Stimulated activated CD4-positive, alpha-beta T cell treated with anti-CD3 and anti-CD28 coated beads, Interleukin-1b, Interleukin-23, amount 100 ng/mL, for 1 hour (primary cell): ENCODE measurements at places on chromosomes 11 and 22.

DNA sequence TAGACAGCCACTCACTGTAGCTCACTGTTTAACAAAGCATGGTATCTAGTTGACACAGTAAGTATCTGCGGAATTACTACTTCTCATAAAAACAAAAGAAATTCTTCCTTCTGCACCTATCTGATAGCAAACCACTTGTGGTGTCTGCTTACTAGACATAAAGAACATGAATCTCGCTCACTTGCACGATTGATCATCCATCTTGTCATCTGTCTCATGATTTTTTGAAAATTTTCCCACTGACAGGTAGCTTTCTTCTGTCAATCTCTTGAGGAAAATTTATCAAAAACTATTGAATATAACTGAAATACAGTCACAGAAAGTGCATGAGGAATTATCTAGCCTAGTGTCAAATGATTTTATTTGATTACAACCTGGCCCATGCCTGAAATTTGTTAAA is 291.6 kb upstream of the ANO3 start:
- DNase-seq: no peak

DNA sequence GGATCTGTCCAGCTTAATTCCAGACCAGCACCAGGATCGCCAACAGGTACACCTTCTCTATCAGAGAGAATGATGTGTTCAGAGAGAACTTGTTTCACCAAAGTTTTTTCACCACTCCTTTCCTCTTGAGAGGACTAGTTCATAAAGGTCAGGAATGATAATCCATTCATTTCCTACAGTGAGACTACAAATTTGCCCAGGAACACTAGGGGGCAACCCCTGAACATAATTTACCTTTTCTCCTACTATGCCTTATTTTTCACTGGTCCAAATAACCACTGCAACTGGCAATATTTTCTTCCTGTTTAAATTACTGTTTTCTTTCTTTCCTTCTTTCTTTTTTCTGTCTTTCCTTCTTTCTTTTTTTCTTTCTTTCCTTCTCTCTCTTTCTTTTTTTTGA is 22.5 kb downstream of the CAVIN3 start:
- DNase-seq: no peak

GRCh38 chr11:31259797-31260196 is 109.7 kb downstream of the DCDC1 start:
- no peak for DNase-seq

DNA sequence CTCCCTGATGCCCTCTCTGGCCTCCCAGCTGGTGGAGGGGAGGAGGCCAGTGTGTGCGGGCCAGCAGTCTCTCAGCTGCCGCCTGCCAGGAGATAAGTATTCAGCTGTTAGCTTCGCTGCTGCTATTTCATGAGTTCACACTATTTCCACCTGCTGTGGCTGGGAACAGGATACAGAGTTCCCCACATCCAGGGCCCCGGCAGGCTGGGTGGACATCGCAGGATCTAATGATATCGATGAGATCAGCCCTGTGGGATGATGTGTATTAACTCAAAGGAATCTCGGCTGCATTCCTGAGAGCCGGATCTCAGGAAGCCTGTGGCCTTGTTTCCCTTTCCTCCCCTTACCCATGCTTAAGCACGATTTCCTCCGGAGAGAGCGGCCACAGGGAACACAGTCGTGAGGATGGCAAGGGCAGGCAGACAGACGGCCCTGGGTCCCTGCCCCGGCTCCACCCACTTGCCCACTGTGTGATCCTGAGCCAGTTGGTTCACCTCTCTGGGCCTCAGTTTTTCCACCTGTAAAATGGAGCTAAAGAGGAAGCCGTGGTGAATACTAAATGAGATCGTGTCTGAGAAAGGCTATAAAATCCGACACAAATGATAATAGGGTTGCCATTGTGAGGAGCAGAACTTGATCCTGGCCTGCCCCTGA is 6.5 kb upstream of the PVALB start:
- DNase-seq: no peak

- no peak for DNase-seq
Measured at GRCh38 chr22:48578138-48579042, 1249.3 kb downstream of the BRD1 start.

DNA sequence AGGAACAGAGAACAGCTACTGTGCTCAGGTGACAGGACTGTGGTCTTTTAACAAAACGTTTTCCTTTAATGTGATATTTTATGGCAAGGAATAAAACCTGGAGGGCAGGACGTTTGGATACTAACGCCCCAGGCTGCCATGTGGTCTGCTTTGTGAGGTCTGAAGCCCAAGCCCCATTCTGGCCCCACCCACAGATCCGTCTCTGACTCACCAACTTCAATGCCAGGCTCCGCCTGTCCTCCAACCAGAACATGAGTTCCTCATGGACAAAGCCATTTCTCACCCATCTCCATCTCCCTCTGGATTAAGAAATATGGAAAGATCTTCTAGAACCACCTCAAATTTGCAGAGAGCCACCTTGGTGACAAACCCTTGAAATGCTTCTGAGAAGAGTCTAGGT is 148.8 kb downstream of the CRYBB2 start:
- DNase-seq: no peak

DNA sequence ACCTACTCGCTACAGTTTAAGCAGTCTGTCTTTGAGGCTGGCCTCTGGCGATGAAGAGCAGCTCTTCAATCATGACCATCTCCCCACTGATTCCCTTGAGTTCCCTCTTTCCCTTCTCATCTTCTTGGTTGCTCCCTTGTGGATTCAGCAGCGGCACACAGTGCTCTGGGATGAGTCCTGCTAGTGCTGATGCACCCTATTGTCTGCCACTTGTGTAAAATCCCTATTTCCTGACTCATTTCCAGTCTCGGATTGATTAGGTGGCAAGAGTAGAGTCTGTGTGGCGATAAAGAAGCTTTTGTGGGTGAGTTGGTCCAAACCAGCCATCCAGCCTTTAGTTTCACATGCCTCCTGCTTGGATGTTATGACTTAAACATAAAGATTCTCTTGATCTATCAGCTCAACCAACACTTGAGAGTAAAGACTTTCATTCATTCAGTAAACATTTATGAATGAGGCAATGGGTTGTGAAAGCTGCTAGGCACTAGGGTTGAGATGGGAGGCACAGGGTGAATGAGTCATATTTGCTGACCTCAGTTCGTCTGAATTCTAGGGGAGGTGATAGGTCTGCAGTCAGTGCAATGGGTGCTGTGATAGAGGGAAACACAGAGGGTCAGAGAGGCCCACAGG is 219.4 kb upstream of the RAG2 start:
- no peak for DNase-seq

DNA sequence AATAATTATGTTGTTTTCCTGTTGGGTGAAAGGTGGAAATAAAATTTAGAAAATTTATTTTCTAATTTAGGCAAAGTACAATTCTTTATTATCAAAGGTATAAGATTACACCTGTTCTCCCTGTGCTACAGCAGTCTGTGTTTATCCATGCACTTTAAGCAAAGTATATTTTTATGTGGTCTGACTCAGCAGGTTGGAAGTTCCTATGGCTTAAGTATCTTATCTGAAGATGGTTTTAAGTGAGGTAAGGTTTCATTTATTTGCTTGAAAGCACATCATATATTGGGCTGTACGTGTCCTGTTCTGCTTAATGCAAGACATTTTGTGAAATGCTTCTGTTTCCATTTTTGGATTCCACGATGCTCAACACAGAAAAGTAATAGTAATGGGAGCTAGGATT is 14.6 kb downstream of the PPME1 start:
- no peak for DNase-seq

- DNase-seq: no peak
Measured at GRCh38 chr22:25419247-25420113, 145.0 kb upstream of the GRK3 start.

DNA sequence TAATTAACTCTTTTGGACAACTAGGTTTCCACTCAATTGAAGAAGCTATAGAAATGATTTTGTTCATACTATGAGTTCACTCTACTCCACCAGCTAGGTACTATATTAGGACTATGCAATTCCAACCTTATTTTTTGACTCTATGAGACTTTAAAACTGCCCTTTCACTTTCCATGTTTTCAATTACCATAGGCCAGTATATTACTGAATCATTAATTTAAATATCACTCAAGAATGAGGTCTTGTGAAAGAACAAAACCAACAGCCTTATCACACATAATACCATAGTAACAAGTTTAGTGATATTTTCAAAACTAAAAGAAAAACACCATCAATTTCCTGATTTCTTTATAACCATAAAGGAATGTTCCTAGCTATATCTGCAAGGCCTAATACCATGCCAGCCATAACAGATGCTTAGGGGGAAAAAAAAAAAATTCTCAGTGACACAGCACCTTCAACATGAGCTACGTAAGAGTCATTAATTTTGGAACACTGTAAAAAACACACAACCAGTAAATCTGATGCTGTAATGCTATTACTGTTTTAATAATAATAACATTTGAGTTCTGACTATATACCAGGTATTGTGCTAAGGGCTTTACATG is 6.1 kb downstream of the DCUN1D5 start:
- DNase-seq: no peak

GRCh38 chr11:27410272-27410671 is 47.3 kb upstream of the CCDC34 start:
- DNase-seq: no peak

DNA sequence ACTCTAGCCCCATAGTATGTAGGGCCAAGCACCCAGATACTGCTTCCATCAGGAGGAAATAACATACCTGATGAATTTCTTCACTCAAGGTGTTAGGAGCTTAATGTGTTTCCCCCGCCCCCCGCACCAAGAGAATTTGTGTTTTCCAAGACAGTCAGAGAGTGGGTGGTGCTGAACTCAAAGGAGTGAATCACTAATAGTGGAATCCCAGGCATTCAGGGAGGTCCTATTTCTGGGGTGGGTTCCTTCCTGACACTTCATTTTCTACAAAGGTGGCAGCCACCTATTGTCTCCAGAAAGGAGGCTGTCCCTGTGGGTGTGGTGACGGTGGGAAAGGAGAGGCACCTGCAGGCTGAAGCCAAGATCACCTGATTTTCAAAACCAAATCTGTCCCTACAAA is 50.8 kb upstream of the ELF5 start:
- no peak for DNase-seq

DNA sequence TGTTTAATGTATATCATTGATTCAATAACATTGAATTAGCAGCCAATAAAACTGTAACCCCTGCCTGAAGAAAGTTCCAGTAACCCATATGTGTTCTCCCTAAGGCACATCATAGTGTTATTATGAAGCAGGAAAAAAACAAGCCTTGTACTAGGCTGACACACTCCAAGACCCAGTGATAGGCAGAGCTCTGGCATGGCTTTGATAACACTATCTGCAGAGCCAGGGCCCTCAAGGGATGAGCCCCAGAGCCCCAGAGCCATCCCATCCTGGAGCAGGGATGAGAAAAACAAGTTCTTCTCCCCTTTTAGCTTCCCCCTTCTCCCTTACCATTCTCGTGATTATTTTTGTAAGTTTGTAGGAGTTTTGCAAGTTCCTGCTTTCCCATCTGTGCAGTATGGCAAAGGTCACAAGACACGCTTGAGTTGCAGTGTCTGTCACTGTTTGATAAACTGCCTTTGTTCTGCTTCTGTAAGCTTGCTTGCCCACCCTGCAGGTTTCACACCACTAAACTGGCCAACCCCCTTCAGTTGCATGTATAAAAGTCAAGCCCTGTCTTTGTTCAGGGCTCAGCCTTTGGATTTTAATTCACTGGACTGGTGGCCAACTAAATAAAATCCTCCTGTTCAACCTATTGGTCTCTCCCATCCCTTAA is 22.3 kb upstream of the GUCY1A2 start:
- DNase-seq: no peak

DNA sequence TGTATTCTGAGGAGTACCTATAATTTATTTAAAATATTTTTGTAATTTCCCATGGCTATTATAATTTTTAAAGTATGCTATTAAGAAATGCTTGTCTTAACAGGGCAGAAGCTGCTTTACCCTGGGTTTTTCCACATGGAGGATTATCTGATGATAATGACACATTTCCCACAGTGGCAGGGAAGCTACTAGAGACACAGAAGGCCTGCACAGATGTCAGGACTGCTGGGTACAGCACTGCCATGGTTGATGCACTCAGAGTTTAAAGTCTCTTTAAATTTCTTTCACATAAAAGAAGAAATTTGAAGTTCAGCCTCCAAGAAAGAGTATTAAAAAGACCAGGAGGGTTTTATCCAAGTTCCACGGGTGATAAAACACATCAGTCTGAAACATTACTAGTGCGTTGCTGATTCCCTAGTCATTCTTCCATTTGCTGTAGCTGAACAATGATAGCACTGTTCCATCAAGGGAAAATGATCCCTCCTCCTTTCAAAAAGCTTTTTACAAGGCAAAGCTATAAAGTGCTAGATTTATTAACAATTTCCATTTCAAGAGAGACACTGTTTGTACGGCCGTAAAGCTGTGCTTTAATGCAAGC is 363.0 kb downstream of the CNTN5 start:
- no peak for DNase-seq

- no peak for DNase-seq
Measured at GRCh38 chr11:3840004-3840869, 522 bp downstream of the RHOG start.

DNA sequence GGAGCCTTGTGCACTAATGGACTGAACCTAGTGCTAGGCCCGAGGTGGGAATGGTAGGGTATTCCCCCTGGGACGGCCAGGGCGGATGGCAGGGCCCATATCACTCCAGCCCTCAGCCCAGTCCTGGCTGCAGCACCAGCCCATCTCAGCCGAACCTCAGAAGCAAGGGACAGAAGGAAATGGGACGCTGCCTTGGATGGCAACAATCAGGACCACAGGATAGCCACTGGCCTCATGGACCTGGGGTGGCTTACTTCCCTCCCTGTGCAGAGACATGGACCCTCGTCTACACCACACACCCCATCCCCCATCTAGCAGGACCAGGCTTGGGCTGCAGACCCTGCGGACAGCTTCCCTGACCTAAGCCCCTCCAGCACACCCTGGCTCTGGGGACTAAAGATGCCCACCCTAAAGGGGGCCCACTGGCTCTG is 24.1 kb downstream of the ARVCF start:
- DNase-seq: no peak

DNA sequence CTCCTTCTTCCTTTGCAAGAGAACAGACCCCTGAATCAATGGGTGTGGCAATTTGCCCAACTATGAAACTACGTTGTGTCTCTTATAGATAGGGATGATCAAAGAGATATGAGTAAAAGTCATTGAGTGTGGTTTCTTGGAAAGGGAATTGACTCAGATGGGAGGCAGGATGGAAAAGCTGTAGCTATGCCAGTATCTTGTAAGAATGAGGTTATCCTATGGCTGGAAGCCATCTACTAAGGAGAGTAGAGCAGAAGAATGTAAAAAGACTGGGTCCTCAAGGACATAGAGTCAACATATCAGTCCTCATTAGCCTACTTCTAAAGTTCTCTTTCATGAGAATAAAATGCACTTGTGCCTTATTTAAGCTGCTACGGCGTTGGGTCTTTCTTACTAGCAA is 78.9 kb upstream of the POU2AF2 start:
- DNase-seq: no peak

GRCh38 chr11:131544591-131544990 is 174.2 kb downstream of the NTM start:
- no peak for DNase-seq
